ENCODE measurements at places on chromosomes 1 and 21.

- DNase-seq: no peak
Measured at GRCh38 chr1:89910780-89911179, 84.1 kb upstream of the ZNF326 start.

DNA sequence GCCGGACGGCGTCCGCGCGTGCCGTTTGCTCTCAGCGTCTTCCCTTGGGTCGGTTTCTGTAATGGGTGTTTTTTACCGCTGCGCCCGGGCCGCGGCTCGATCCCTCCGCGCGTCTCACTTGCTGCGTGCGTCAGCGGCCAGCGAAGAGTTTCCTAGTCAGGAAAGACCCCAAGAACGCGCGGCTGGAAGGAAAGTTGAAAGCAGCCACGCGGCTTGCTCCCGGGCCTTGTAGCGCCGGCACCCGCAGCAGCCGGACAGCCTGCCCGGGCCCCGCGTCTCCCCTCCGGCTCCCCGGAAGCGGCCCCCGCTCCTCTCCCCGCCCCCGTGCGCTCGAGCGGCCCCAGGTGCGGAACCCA, 159.8 kb downstream of the RUNX1 start:
- DNase-seq: no peak

- no peak for DNase-seq
Measured at GRCh38 chr1:74113333-74113732, 84.6 kb downstream of the LRRIQ3 start.

DNA sequence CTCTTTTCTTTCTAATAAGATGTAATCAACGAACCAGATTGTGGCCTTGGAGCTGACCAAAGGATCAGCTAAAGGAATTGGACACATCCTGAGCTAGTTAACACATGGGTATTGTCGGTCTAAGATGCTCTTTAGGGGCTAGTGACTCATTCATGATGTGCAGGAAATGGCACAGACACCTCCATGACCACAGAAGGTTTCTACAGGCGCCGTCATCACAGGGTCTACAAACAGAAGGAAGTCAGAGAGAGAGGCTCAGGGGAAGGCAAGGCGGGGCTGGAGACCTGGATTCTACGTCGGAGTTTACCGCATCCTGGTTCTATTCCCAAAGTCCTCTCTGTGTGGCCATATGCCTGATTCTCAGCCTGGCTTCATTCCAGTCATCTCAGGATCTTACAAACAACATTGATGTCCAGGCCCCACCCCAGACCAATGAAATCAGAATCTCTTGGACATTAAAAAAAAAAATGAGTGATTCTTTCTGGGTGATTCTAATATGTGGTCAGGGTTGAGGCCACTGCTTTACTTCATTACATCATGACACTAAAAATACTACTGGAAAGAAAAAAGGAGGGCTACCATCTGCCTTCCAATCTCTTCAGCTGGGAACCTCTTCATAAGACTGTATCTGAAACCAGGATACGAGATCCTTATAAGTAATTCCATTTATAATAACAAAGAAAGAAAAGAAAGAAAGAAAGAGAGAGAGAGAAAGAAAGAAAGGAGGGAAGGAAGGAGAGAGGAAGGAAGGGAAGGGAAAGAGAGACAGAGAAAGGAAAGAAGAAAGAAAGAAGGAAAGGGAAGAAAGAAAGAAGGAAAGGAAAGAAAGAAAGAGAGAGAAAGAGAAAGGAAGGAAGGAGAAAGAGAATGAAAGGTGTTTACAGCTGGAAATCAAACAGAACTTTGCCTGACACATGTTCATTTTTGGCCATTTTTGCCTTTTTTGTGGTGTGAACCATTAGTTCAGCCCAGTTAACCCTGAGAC, 11.6 kb upstream of the KCNJ15 start:
- peak; percentile 28 for DNase-seq

DNA sequence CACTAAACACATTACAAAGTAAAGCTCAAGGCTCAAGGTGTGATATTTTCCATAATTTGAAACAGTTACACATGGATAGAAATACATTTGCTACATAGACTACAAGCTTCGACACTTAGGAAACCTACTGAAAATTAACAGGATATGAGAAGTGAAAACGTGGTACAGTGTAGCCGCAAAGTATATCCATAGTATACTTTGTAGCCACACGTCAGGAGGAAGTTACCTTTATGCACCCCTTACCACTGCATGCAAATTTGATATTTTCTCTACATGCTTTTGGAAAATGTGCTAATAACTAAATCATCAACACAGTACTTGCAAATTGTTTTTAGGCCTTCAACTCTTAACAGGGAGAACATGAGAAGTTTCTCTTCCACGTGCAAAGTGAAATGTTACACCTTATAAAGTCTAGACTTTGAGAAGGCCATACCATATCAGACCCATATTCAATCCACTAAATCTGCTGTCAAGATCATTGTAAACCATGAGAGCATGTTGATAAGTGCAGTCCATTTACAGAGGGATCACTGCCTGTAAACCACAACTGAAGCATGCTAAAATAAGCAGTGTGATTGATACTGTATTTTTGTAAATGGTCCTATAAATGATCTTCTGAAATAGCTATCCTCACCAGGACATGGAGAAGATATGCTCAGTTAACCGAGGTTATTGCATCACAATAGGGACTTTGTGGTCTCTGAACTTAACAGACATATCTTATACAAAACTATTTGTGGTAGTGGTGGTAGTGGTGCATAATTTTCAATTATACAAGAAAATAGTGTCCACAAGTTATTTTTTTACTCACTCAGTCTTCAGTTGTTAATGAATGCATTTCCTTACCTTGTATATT, 64.7 kb downstream of the VAV3 start:
- no peak for DNase-seq

GRCh38 chr1:150022357-150022756, 11.8 kb upstream of the OTUD7B start:
- no peak for DNase-seq

DNA sequence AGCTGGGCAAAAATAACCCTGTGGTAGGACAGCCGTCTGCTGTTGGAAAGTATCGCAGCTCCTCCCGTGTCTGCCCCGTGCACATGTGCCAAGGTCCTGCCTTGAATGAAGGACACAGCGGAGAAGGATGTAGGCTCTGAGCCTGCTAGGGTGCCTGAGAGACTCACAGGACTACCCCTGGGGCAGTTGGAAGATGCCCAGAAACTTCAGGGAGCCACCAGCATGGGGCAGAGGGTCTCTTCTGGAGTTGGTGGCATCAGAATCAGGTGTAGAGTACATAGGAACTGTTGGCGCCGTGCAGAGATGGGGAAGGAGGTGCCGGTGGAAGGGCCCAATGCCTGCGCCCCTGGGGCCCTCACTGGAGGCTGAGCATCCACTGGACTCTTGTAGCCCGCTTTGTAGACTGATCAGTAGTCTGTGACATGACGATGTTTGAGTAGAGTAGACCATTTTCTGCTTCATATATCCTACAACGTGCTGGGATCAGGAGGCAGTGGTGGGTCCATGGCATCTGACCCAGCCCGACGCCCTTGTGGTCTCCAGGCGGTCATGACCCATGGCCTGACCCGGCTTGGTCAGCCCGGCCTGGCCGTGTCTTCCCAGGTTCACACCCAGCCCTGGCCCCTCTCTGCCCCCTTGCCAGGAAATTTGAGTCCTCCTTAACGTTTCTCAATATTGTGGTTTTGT, 5.3 kb upstream of the C1orf174 start:
- DNase-seq: no peak

GRCh38 chr1:203204756-203205155, 18.3 kb upstream of the CHI3L1 start:
- DNase-seq: no peak

DNA sequence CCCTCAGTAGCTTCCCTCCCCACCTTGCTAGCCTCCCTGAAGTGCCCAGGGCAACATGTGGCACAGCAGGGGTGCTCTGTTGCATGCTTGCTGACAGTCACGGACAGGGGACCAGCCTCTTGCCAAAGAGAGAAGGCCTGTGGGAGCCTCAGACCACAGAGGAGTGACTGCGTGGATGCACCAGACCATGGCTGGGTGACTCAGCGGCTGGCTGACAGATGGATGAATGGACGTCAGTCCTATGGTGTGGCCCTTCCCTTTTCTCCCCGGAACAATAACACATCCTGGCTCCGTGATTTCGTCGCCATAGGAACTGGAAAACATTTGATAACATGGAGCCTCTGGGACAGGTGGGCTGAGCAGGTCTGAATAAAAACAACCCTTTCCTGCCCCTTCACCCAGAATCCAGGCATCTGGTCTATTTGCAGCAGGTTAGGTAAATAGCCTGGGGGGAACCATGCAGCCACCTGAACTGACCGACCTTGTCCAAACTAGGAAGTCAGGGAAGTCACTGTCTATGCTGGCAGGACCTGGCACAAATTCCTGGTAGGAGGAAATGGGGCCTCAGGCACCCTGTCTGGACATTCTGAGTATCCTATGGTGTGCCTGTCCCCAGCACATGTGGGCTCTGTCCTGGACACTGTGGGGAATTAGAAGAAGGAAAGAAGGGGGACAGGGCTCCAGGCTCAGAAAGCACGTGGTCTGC, 53.3 kb downstream of the NENF start:
- no peak for DNase-seq

- DNase-seq: no peak
Measured at GRCh38 chr1:78091886-78092285, 46.1 kb downstream of the GIPC2 start.

- DNase-seq: no peak
Measured at GRCh38 chr1:165327538-165327937, 29.0 kb downstream of the LMX1A start.

- DNase-seq: no peak
Measured at GRCh38 chr1:80202118-80202517, 1195.6 kb upstream of the ADGRL4 start.

GRCh38 chr1:59678493-59679228, 136.1 kb upstream of the HOOK1 start:
- no peak for DNase-seq

GRCh38 chr1:72253132-72253531, 29.2 kb downstream of the NEGR1 start:
- DNase-seq: no peak

GRCh38 chr1:209956116-209956515, 18.1 kb downstream of the SYT14 start:
- DNase-seq: no peak

DNA sequence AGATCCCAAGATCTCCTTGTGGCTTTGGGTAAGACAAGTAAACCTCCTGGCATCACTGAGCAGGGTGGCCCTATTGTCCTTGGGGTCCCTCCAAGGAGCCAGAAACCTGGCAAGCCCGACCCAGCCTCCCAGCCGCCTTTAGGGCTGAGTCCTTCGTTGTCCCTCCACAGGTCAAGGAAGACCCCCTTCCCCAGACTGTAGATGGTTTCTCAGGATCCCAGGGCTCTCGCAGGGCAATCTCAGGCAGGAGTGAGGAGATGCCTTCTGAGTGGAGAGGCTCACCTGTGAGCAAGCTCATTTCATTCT, 71.6 kb upstream of the CSF3R start:
- no peak for DNase-seq

DNA sequence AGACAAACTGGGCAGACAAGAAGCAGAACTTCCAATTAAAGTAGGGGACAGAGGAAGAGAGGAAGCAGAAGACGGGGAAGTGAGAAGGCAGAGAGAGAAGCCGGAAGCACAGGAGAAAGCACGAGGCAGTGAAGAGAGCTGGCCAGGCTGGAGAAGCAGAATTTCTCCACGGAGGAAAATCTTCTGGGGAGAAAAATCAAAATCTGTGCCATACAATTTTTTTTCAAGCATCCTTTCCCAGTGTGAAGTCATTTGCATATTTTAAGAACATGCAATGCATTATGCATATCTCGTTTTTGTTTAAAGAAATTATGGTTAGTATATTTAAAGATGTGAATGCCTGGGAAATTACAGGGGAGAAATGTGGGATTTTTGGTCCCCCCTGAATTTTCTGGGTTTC, 7.3 kb upstream of the CAMK2N1 start:
- no peak for DNase-seq

GRCh38 chr1:25503551-25504426, 39.6 kb upstream of the LDLRAP1 start:
- DNase-seq: peak; percentile 38

GRCh38 chr1:29579821-29580425, 343.6 kb downstream of the PTPRU start:
- no peak for DNase-seq

- no peak for DNase-seq
Measured at GRCh38 chr1:154813846-154814505, 56.1 kb downstream of the KCNN3 start.

DNA sequence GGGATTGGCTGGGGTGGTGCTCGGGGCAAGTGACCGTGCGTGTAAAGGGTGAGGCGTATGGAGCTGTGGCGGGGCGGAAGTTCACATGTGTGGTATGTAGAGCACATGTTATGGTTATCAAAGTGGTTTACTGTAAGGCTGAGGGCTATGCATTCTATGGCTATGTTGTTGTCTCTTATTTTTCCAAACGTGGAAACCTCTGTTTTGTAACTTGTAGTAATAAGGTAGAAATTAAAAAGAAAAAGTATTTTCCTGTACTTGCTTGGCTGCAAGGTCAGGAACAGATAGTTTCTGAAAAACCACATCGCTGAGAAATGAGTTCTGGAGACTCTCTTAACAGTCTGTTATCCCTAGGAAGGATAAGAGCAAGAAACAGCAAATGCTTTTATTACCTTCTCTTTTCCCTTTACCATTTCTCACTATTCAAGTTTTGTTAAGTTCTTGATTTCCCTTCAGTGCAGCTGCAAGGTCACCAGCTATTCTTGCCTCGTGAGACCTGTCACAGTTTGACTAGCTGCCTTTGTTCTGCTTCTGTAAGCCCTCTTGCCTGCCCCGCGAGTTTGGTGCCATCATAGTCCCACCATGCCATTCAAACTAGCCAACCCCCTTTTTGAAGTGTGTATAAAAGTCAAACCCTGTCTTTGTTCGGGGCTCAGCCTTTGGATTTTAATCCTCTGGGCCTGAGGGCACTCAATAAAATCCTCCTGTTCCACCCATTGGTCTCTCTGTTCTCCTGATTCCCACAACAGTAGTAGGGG, 9.5 kb downstream of the RNU1-2 start:
- no peak for DNase-seq

DNA sequence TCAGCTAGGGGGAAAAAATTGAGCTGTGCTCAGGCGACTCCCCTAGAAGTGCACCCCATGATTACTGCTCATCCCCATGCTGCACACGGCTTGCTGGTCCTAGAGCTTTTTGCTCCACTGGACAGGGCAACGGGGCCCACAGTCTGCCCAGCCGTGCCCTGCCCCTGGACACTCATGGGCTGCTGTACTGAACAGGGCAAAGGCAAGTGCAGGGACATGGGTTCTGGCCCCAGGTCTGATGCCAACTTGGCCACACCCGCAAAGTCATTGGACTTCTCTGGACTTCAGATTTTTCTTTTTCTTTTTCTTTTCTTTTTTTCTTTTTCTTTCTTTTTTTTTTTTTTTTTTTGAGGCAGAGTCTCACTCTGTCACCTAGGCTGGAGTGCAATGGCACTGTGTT, 42.9 kb upstream of the TARBP1 start:
- DNase-seq: no peak

- no peak for DNase-seq
Measured at GRCh38 chr1:245678860-245679411, 524.2 kb downstream of the KIF26B start.

GRCh38 chr1:201912832-201913231, 24.1 kb downstream of the SHISA4 start:
- DNase-seq: no peak

DNA sequence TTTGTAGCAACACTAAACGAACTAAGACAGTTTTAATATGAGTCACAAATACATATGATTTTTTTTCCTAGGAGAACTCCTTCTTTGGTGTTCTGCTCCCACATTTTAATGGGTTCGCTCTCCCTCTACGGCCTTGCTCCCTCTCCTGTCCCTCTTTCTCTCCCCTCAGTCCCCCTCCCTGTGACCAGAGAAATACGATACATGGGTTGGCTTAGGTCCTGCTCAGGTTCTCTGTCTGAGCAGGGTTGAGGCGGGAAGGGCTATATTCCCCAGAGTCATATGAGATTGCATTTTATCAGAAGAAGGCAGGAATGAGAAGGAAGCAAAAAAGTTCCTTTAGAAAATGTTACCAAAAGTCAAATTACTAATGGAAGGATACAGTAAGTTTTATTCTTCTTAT, 44.6 kb downstream of the UBE2U start:
- DNase-seq: no peak
